Glomerular endothelial cell (primary cell): ENCODE measurements at places on chromosomes 5 and 9.

GRCh38 chr5:76427206-76428140, 24.4 kb downstream of the IQGAP2 start:
- DNase-seq, result no peak

- DNase-seq, result no peak
Measured at GRCh38 chr5:160486573-160486972, 64.9 kb downstream of the PTTG1 start.

DNA sequence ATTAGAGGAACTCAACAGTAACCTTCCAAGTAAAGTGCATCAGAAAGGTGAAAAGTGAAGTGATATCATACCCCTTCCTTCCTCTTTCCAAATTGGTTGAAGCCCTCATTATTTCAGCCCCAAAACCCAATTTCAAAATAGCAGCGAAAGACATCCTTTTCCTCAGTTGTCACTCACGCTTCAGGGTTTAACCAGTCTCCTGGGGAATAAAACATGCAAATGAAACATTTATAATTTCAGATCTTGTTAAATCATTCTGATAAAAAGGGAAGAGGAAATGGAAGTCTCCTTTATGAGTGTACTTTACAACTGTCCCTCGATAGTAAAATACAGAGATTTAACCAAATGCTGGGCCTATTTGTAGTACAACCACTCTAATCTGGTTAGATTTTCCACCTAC, 22.5 kb downstream of the TRPM6 start:
- no peak for DNase-seq

DNA sequence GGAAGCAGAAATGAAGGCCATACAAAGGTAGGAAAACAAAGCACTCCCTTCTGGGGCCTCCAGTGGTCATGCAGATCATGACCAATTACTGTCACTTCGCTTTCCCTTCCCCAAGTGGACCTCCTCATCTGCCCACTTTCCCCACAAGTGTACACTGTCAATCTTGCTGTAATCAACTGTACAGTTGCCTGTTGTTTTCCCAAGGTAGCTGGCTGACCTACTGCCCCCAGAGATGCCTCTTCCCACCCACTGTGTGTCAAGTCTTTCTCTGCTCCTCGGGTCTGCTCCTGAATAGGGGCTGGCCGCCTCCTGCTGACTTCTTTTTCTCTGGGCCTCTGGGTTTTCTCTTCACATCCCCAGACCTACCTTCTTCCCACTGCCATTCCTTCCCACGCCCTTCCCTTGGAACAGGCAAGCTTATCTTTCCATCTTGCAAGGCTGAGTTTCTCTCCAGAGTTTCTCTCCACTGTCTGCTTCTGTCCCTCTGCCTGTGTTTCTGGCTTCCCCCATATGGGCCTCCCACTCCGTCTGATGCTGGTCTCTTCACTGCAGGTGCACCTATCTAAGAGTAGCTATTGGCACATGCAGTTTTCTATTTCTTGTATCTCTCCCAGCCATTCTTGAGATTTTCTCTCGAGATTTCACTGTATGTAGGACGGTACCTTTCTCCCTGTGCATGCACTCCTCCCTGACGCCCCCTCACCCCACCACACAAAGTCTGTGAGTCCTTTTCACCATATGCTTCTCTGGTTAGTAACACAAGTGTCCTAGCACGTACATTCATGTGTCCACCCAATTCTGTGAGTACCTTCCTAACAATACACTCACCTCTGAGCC, 2.4 kb downstream of the ELL2 start:
- DNase-seq, result no peak

DNA sequence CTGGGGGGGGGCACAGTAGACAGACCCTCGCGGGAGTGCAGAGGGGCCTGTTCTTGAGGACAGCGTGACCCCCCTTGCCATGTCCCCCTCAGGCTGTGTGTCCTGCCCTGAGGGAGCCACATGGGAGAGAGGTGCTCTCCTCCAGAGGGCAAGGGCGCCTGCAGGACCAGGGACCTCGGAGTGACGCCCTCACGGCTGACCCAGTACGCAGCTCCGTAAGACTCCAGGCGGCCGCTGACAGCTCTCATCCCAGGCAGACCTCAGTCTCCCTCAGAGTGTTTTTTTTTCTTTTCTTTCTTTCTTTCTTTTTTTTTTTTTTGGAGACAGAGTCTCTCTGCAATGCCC, 27.3 kb downstream of the EXD3 start:
- DNase-seq, result no peak

DNA sequence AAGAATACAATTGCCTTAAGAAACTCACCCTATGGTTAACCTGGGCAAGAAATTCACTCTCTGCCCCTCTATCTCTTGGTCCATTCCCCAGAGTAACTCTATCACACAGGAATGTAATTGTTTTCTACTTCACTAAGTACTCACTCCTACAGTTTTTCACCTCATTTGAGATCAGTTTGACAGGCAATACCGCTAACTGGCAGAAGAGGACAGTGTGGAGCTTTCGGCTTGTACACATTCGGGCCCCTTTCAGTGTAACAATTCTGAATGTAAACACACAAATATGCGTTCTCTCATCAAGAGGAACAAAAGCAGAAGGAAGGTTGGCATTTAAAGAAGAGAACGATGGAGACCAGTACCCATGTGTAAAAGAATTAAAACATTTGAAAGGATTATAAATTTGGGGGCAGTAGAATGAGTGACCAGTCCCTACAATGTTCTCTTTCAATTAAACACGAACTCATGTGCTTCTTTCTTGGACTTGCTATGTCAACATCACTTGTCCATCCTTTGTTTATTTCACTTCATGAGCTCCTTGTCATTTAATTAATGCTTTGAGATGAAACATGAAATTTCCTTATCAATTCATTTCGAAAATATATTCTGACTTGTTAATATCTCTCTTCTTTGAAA, 188.5 kb upstream of the GRAMD2B start:
- no peak for DNase-seq

DNA sequence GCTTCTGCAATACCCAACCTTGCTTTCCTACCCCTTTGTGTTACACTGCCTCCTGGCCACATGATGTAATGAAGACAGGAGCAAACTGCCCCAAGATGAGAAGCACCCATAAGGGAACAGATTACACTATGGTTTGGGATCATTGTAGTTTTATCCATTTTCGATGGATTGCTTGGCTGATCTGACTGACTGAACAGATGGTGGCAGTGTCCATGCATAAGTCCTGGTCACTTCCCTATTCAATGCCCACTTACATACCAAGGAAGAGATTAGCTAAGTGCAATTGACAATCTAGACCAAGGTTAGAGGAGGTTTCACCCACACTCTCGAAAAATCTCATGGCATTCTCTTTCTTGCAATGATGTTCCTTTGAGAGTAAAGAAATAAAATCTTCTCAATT, 319.9 kb downstream of the RAB3C start:
- DNase-seq, result no peak

DNA sequence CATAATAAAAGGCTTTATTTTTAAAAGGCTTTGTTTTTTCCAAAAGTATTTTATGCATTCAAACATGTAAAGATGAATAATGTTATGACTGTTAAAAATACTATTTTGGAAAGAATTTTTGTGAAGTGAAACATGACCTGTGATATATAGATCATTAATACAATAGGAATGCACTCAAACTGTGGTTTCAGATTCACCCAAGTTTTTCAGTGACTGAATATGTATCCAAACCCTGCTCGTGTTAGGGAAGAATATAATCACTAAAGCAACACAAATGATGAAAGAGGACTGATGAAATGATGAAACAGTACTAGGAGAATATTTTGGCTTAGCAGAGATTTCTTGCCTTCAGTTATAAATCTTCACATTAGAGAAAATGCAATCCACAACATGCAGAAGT, 278.0 kb downstream of the ADAMTS6 start:
- DNase-seq, result no peak

DNA sequence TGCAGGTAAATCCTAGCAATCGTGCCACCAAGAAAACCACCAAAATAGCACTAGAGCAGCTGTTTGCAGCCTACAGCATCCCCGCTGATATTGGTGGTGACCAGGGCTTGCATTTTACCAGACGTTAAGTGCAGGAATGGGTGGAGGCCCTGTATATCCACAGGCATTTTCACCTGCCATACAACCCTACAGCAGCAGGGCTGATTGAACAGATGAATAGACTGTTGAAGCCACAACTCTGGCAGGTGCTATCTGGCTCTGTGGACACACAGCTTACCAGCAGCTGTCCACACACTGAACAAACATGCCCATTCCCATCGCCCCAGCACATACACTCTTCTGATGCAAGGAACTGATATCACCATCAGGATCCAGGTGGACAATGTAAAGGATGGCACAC, 154.5 kb upstream of the APC start:
- DNase-seq, result no peak

- DNase-seq, result no peak
Measured at GRCh38 chr9:93324191-93324834, 127.2 kb upstream of the FAM120A start.

DNA sequence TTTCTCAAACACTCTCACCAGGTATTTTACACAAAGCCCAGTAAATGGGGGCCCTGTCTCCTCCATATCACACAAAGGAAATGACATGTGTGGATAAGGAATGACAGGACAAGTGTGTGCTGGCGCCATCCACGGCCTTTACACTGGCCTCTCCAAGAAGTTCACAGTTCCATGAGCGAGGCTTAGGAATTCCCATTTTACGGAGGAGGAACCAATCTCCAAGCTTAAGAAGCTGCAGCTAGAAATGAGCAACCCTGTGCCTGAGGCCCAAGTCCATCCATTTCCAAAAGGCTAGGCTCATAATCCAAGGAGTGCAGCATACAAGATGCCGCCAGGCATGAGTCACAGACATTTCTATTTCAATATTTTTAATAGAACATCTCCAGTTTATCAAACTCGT, 203.4 kb downstream of the AUH start:
- DNase-seq, result no peak

DNA sequence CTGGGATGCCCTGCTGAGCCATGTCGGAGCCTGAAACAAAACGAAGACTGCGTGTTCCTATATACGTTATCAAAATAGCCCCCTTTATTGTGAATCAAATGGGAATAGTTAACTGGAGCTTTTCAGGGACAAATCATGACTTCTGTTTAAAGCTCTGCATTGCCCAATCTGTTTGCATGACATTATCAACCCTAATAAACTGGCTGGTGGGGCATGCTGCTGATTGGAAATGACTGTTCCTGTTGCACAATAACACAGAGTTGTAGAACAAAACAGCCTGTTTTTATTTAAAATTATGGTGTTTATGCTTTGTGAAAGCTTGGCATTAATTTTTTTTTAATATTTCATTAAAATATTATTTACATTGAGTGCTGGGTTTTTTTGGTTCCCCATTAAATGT, 215.5 kb downstream of the TMEM167A start:
- DNase-seq, result no peak
